ENCODE measurements at places on chromosomes 5 and 9.

DNA sequence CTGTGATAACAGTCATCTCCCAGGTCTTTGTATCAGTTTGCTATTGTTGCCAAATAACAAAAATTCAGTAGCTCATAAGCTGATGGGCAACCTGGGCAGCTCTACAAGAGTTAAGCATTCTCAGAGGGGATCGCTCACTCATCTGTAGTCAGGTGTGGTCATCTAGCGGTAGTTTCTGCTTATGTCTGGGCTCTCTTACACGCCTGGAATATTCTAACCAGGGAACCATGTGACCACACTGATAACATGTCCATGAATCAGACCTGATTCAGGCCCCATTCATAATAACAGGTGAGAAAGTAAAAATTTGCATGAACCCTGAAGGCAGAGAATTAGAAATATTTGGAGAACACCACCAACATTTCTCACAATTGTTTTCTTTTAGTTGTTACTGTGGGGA is 576.1 kb downstream of the SLCO4C1 start:
- DNase-seq, result no peak

GRCh38 chr5:175308701-175309100 is 135.3 kb downstream of the DRD1 start:
- no peak for DNase-seq

- no peak for DNase-seq
Observed at GRCh38 chr9:19372567-19372966, 7.5 kb downstream of the RPS6 start.

- DNase-seq, result no peak
Observed at GRCh38 chr9:121153642-121154041, 48.0 kb downstream of the RAB14 start.

DNA sequence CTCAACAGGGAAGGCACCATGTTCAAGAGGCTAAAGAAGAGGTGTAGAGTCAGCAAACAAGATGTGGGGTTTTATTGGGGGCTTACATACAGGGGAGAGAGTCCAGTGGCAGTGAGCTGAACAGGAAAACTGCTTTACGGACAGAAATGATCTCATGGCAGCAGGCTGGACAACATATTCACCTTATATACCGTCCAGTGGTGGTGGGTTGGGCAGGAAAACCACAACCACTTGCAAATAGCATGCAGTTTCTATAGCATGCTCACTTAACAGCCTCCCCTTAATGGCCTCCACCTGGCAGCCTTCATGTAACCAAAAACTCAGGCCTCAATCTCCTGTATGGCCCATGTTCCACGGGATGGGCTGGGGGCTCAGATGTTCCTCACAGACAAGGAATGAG is 5.4 kb downstream of the TNFSF8 start:
- no peak for DNase-seq

DNA sequence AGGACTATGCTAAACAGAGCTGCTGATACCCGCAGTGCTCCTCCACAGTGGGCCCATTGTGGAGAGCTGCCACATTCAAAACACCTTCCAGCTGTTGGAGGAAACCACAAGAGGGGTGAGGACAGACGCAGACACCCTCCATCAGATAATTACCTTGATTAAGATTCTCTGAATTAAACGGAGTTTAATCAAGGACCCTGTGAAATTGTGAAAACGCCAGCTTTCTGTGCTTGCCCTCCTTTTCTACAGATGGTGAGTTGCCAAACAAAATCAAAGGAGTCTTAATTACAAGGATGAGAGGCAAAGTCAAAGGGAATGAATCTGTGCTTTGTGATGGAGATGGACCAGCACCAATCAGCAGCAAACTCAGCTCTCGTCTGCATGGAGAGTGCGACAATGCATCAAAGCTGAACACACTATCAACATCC is 596.1 kb downstream of the ELAVL2 start:
- no peak for DNase-seq

DNA sequence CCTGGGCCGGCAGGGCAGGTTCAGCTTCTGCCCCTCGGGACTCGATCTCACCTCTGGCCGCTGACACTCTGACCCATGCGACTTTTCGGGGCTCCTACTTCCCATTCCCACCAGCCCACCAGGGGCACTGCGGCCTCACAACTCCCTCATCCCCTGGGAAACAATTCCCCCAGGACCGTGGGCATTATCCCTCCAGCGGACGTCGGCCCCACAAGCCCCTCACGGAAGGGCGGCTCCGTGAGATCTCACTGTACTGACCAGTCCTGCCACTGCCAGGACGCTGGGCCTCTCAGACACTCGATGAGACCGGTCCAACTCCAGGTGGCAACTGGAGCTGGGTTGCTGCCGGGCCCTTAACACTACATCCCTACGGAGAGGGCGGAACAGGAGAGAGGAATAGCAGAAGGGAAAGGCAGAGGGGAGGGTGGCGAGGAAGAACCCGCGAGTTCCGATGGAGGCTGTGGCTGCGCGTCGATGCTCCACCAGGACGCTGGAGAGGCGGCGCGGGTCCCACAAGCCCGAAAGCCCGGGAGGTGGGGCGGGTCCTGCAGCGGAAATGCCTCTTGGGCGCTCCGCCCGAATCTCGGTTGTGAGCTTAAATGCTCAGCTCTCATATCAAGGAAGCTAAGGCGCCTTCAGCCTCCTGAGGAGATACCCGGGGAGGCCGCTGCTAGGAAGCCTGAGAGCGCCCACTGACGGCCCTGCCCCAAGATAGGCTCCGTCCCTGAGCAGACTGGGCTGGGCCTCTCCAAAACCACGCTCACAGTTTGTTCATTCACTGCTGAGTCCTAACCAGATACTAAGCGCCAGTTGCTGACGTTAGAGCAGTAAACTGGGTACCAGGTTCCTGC is 36.3 kb downstream of the VCP start:
- DNase-seq, result peak; percentile 25

GRCh38 chr5:55919625-55920024 is 68.5 kb downstream of the IL31RA start:
- DNase-seq, result no peak

- DNase-seq, result no peak
Observed at GRCh38 chr9:96333958-96334357, 32.0 kb upstream of the HSD17B3 start.

DNA sequence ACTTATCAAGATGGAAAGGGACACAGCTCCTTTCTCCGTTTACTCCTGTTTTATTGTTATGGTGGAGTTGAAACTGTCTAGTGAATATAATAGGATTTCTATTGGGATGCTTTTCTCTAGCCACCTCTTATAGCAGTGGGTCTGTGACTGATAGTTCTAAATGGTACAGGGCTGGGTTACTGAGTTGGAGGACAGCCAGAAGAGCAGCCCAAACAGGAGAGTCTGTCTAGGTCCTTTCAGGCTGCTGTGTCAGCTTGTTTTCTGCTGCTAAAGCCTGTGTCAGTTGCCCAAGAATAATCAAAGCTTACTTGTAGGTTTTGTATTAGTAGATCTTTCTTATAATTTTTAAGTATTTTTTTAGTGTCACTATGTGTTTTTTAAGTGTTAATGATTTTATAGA is 356.0 kb upstream of the SEMA6A start:
- DNase-seq, result no peak

GRCh38 chr5:121380066-121380465 is 471.6 kb upstream of the FTMT start:
- DNase-seq, result no peak

- no peak for DNase-seq
Observed at GRCh38 chr5:144086295-144086694, 84.2 kb downstream of the YIPF5 start.

DNA sequence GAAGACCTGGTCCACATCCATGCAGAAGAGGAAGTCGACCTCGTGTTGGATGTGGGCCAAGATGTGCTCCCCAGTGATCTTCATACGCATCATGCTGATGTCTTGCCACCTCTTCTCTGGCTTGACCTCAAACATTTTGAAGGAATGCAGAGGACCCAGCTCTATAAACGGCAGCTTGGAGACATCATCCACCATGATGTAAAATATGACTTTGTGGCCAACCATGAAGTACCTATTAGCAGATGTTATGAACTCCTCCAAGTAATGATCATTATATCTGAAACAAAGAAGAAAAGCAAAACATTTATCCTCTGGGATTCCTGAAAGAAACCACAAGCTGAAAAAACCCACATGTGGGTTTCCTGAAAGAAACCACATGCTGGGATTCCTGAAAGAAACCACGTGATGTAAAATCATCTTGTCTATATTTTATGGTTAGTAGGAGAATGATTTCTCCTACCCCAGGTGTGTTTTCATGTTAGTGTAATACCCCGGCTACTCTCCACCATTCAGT is 52.3 kb downstream of the GGTA1 start:
- DNase-seq, result no peak

DNA sequence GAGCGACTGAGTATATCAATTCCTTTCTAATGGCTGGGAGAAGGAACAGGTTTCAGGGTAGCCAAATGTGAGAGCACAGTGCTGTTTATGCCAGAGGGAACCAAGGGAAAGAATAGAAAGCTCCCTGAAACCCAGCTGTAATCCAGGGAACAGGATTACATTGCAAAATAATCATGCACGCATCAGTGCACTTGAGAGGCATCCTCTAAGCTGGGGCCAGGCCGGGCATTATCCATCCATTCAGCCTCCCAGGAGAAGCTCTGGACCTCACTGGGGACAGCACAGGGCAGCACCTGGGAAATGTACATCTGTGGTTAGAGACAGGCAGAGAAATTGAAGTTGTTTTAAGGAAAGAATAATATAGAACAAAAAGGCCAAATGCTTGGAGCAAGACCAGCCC is 72.7 kb downstream of the MTRR start:
- no peak for DNase-seq

GRCh38 chr9:84694248-84694647 is 24.7 kb downstream of the NTRK2 start:
- no peak for DNase-seq

DNA sequence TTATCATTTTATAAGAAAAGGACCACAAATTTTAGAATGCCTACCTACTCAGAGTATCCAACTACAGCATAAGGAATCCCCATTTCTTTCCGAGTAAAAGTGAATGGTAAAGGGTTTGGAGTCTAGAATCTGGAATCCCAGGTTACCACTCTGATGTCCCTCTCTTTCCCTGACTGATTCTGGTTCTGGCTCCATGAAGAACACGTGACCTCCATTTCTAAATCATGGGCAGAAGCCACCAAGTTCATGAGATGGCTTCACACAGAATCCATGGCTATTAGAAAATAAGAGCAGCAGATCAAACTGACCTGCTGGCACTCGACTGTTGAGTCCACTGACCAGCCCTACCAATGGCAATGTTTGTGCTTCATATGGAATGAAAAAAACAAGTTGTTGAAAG is 40.7 kb downstream of the PFDN1 start:
- no peak for DNase-seq
